Urothelium cell line (cell line): ENCODE measurements at places on chromosomes 13 and 19.
A peak's percentile ranks its signal among the peaks of the same experiment; 100 is the strongest.

GRCh38 chr19:3474010-3474409 is 6.3 kb downstream of the SMIM24 start:
- DNase-seq: no peak

GRCh38 chr13:108227651-108228272 is 9.6 kb downstream of the ABHD13 start:
- no peak for DNase-seq

DNA sequence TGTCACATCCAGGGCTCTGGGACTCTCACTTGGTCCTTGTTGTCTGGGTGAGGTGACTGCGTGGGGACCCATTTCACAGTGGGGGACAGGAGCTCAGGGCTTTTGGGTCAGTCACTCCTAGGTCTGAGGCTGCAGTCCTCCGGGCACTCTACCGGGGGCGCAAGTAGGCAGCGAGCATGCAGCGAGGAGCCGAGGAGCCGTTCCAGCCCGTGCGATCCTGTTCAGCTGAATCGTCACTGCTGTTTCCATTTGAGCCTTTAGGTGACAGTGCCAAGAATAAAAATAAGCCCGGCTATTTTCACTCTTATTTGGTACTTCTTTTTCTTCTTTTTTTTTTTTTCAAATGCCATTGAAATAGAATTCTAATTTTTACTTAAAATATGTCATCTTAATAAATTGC is 126.5 kb downstream of the ZNF536 start:
- no peak for DNase-seq

DNA sequence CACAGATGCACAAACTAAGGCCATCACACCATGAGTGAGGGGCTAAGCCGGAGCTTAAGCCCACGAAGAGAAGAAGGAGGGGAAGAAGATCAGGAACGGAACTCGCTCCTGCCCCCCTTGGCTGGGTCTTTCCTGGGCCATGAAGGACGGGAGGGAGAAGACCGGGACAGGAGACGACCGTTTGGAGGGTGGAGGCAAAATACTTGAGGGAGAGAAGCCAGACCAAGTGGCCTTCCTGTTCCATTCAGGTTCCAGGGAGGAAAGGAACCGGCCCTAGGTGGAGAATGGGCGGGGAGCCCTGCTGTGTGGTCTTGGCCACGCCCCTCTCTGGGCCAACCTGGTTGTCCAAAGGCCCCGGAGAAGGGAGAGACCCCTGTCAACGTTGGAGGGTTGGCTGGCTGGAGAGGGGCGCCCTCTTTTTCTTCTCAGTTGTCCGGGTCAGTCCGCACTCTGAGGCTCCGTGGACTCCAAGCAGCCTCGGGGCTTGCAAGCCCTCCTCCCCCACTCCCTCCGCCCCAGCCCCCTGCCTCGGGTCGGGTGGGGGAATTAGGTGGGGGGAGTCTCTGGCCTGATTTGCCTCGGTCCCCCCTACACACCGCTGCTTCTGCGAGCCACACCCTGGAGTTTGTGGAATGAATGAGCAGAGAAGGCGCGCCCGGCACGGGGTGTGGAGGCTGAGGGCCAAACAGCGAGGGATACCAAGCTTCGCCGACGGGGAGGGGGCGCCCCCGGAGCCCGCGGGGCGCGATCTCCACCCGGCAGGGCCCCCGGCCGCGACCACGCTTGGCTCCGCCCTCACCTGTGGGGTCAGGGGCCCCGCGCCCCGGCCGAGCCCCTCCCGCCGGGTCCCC is 757 bp downstream of the FBN3 start:
- no peak for DNase-seq

GRCh38 chr13:44605275-44605674 is 29.1 kb upstream of the TSC22D1 start:
- DNase-seq: no peak

DNA sequence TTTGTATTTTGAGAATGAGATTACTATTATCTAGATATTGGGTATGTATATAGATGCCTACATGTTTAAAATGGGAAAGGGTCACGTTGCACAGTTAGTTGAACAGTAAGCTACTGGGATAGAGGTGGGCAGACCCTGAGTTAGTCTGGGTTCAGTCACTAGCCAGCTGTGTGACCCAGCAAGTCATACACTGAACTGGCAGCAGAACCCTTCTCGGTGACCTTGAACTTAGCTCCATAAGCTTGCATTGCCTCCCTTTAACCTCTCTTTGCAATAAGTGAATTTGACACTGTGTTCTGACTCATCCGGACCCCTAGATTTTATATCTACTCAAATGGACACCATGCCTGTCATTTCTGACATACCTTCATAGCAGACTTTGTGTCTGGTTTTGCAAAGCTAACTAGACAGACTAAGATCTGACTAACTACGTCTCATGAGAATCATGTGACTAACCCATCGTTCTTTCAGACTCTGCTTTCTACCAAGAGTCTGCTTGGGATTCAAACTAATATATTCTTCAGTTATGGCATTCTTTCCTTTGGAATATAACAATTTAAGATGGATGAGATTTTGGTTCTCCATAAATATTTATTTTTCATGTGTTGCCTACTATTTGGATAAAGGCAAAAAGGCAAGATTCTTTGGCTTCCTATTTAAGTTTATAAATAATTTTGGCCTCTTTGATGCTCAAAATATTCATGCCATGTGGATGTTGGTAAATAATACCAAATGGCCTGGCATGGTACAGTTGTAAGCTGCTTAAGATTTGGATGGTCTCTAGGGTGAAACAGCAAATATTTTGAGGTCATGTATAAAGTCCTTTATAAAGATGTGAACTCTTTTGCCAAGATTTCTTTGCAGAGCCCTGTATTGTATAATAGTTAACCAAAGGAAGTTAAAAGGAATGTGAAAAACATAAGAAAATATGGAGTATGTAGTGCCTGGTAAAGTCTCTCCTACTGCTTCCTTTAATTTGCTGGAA is 159.3 kb downstream of the ITGBL1 start:
- no peak for DNase-seq

DNA sequence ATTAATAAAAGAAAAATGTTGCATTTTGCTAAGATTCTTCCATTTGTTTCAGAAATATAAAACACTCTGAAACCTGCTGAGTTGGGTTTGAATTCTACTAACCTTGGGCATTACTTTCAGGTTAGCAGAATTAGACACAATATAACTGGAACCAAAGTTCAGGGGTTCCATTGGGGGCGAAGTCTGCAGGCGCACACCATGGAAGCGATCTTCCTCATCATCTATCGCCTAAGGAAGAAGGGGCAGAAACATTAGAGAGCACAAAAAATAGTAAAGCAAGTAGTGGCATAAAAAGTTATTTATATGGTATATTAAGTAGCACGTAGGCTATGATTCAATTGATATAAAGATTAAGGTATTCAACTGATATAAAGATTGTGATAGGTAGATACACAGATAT is 34.1 kb downstream of the CARD8 start:
- DNase-seq: no peak

GRCh38 chr19:2016041-2016807 is 710 bp upstream of the BTBD2 start:
- peak; percentile 74 for DNase-seq

GRCh38 chr13:51704399-51705313 is 99.3 kb downstream of the DHRS12 start:
- DNase-seq: no peak

DNA sequence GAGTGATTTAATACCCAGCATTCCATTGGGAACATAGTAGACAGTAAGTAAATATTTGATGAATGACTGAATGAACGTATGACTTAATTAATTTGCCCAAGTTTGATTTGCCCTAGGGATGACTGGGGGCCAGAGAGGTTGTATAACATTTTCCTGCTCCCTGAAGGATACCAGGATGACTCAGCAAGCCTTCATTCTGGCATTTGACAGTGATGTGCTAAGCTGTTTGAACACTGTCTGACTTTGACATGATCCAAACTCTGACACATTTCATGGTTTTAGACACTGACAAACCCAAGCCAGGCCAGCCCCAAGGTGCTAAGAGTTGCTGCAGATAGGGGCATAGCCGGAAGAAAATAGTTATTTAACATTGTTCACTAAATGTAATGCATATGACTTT is 53.4 kb upstream of the KLF12 start:
- DNase-seq: peak; percentile 44

DNA sequence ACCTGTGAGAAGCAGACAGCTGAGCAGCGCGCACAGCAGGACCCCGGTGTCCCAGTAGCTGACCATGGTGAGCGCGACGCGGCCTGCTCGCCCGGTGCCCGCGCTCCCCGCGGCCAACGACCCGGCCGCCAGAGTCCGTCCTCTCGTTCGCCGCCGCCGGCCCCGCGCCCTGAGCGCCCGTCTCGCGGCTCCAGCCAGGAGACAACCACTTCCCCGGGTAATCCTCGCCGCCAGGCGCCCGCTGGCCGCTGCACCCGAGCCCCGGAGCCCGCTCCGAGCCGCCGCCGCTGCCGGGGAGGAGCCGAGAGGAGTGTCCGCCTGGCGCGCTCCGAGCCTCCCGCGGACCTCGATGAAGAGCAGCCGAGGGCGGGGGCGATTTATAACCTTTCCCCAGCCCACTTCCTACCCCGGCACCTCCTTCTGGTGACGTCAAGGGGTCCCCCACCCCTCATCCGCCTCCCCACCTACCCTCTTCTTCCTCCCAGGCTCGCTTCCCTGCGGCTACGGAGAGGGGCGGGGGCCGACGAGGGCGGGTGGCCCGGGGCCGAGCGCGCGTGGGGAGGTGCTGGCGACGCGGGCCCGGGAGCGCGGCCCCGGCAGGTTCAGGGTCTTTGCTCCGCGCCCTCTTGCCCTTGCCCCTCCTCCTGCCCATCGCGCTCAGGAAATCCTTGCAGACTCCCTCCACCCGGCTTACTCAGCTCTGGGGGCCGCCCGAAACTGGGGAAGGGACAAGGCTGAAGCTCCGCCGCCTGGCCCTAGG is at the start of gene FLT1:
Gene FLT1, minus strand, starts transcription at position 351 of the 760 bp plus-strand sequence. Its CDS starts 285 bp downstream, at position 66.
- no peak for DNase-seq

- DNase-seq: no peak
Observed at GRCh38 chr13:39870197-39870747, 214.8 kb downstream of the COG6 start.

DNA sequence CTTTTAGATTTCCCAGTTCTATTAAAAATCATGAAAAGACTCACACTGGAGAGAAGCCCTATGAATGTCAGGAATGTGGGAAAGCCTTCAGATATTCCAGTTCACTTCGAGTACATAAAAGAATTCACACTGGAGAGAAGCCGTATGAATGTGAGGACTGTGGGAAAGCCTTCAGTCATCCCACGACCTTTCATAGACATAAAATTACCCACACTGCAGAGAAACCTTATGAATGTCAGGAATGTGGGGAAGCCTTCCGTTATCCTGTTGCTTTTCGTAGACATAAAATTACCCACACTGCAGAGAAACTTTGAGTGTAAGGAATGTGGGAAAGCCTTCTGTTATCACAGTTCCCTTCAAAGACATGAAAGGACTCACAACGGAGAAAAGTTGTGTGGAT is 55.2 kb downstream of the ZNF627 start:
- no peak for DNase-seq

DNA sequence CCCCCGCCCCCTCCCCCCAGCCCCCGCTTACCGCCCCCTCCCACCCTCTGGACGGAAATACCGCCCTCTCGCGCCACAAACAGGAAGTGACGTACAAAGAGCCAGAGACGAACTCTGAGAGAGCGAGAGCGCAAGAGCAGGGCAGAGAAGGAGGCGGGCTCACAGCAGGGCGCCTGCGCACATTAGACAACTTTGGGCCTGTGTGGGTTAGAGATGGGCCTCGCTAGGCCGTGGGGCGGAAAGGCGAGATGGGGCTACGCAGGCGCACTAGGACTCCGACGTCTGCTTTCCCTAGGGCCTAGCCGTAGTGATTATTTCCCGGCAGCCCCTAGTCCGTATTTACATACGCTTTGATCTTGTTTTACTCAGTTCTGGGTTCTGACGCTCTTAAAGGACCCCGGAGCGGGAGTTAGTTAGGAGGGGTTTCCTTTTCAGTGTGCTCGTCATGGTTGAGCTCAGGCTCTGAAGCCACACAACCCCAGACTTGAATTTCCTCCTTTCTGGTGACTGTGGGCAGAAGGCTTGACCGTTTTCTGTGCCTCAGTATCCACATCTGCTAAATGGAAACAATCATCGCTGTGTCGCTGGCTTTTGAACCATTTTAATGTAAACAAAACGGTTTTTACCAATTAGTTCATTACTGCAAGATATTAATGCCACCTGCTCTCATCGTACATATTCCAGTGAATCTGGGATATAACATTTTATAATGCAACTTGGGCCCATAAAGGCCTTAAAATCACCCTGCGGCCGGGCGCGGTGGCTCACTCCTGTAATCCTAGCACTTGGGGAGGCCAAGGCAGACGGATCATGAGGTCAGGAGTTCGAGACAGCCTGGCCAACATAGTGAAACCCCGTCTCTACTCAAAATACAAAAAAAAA is 449 bp upstream of the AKT2 start:
- peak; percentile 100 for DNase-seq

- no peak for DNase-seq
Observed at GRCh38 chr13:105641121-105641520, 894.3 kb downstream of the EFNB2 start.

GRCh38 chr19:34313188-34313587 is 51.8 kb upstream of the GPI start:
- no peak for DNase-seq

GRCh38 chr13:96794669-96795068 is 199.6 kb downstream of the OXGR1 start:
- no peak for DNase-seq

DNA sequence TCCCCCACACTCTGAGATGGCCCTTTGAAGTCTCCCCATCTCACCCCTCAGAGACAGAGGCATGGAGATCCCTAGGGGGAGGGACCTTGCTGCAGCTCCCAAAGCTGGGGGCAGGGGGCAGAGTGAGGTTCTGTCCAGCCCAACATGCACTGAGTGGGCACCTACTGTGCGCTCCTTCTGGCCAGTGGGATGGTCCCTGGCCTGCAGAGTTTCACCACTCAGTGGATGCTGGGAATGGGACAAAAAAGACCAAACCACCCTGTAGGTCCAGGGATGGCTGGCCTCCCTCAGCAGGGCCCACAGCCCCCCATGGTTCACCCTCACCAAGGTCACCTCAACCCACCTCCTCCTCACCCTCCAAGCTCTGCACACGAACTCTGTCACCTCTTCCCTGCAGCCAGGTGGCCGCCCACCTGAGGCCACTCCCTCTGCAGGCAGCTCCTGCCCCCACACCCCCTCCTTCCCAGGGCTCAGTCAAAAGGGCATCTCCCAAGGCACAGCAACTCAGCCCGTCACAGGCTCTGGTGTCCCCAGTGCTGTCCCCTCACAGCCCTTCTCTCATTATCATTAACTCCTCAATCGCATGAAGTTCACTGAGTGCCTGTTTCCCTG is 16.1 kb downstream of the CEACAM21 start:
- no peak for DNase-seq

- DNase-seq: no peak
Observed at GRCh38 chr13:92164822-92165221, 766.4 kb downstream of the GPC5 start.

GRCh38 chr19:35304036-35304435 is 12.1 kb downstream of the MAG start:
- DNase-seq: no peak

- no peak for DNase-seq
Observed at GRCh38 chr13:31073859-31074718, 87.6 kb downstream of the HSPH1 start.

GRCh38 chr19:34306213-34306661 is 51.9 kb downstream of the GARRE1 start:
- DNase-seq: no peak

DNA sequence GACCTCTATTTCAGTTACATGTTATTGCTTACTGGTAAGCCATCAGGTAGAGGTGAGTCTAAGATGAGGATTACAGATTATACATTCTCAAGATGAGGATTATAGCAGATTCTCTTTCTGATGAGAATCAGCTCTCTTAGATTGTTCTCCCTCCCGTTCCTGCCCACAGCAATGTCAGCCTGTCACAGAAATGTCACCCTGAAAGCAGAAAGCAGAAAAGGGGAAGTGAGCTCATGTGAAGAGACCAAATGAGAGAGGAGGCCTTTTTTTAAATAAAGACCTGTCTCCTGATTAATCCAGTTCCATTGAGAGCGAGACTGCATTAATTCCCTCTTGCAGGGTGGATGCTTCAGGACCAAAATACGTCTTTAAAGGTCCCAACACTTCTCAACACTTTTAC is 445.6 kb downstream of the KCTD12 start:
- DNase-seq: no peak
